NCI-H1417 treated with DMSO at 0.1 percent for 48 hours (cell line): ENCODE measurements at places on chromosomes 4 and X.

GRCh38 chrX:31658360-31658759, 586.5 kb upstream of the FTHL17 start:
- DNase-seq: peak; percentile 25

- DNase-seq: no peak
Measured at GRCh38 chr4:164591666-164592065, 162.3 kb upstream of the SMIM31 start.

GRCh38 chrX:69968950-69969349, 80.8 kb downstream of the AWAT2 start:
- DNase-seq: no peak

DNA sequence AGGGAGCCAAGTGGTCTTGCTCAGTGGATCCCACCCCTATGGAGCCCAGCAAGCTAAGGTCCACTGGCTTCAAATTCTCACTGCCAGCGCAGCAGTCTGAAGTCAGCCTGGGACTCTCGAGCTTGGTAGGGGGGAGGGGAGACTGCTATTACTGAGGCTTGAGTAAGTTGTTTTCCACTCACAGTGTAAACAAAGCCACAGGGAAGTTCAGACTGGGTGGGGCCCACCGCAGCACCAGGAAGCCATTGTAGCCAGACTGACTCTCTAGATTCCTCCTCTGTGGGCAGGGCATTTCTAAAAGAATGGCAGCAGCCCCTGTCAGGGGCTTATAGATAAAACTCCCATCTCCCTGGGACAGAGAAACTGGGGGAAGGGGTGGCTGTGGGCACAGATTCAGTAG, 721.0 kb upstream of the NDST4 start:
- no peak for DNase-seq

DNA sequence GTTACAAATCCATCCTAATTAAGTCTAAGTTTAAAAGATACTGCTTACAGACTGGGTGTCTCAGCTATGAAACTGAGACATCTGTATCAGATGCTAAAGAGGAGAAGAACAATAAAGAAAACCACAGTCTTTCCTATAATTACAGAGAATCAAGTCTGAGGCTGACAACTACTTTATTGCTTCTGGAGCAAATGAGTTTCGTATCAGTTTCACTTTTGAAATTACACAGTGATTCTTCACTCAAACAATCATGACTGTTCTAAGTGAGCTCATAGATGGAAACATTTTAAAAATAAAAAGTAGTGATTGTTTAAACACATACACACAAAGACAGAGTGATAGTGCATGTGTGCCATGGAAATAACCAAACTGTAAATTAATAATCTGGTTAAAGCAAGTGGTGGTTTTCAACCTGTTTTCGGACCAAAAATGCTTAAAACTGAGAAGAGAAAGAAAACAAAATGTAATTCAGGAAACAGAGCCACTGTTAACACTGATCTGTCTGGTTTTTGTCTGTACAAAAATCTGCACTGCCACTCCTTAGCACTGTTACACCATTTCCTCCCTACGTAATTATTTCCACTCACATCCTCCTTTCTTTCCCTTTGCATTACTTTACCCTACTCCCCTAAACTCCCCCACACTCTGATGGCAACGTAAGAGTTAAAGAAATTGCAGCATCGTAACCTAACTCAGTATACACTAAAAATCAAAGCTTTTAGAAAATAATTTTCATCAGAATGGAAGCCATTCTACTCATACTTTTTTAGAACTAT, 12.5 kb downstream of the RFC1 start:
- DNase-seq: no peak

- no peak for DNase-seq
Measured at GRCh38 chr4:77711469-77711868, 105.8 kb downstream of the CXCL13 start.

DNA sequence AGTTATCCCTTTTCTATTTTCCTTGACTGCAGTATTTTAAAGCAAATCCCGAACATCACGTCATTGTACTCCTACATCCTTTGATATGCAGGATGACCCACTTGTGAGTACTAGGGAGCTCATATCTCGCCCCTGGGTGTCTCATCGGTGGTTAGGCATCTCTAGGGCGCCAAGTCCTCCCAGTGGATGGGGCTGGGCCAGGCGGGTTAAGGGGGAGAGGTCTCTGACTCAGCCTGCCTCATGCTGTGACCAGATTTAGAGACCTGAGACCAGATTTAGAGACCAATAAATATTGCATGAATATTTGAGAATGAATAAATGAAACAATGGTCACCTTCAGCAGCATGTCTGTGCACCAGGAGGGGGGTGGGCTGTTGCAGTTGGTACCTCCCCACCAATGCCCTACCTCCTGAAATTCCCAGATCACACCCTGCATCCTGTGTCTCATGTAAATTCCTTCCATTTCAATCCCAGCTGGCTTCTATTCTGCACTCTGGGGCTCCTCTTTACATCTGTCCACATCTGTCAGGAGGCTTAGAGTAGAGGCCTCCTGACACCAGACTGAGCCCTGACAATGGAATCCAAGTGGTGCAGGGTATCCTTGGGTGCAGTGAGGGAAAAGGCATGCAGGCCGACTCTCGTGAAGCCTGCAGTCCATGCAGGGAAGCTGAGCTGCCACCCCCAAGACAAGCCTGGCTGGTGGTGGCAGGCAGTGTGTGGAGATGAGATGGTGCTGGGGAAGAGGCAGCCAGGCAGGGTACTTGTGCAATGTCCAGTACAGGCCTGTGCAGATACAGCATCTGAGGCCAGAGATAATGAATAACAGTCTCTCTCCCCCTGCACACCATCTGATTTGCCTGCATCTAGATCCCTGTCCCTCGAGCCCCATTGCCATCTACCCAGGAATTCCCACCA, 5.2 kb downstream of the APLN start:
- DNase-seq: no peak

DNA sequence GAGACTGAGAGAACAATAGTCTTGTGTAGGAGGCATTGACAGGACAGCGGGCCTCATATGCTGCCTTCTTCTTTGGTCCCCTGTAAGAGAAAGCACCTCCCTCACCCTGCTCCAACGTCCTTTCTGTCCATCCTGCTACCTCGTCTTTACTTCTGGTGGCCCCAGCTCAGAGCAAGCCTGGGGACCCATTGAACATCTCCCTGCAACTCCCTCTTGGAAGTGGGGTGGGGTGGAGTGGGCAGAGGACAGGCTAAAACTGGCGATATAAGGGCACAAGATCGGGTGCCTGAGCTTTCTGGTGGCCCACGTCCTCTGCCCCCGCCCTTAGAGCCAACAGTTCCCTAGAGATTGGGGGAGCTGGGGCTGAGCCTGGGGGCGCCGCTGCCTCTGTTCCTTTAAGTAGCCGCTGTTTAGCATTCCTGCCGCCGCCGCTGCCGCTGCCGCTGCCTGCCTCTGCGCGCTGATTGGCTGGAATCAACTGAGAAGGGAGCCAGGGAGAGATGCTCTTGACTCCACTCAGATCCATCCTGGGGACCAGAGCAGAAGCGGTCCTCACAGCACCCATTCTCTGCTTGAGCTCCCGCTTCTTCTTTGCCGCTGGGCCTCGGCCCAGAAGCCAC, at the start of gene DLG3:
DLG3 (plus strand) TSS at position 510 of the 620 bp plus-strand sequence. CDS start 367 bp downstream, outside the sequence.
- no peak for DNase-seq

DNA sequence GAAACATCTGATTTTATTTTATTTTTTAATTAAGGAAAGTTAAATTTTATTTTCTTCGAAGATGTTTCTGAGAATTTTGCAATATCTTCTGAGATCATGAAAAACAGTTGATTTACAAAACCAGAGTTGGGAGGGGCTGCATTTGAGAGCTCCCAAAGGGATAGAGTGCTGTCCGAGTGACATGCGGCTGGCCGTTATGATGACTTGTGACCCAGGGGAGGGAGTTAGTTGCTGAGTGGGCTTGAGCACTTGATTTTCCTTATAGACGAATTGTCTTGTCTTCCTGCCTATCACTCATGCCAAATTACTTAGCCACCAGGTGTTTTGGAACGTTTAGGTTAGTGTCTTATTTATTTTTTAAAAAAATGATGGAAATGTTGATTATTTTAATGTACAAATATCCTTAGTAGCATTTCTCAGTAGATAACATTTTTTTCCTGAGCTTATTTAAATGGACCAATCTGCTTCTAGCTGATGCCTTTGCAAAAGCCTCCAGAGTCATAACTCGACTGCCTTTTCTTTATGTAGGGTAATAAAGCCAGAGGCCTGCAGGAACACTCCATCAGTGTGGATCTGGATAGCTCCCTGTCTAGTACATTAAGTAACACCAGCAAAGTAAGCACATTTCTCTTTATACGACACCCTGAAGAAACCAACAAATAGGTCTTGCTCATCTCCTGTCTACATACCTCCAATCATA, 85.2 kb downstream of the PTTG2 start:
- no peak for DNase-seq

GRCh38 chr4:69833251-69833650, 26.7 kb downstream of the SULT1E1 start:
- no peak for DNase-seq

DNA sequence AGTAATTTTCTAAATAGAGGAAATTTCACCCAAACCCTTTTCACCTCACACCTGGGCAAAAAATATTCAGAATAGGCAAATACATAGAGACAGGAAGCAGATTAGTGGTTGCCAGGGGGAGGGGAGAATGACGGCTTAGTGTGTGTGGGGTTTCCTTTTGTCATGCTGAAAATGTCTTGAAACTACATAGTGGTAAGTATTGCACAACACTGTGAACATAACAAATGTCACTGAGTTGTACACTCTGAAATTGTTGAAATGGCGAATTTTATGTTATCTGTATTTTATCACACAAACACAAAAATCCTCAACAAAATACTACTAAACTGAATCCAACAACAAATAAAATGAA, 60.7 kb upstream of the PLAC1 start:
- no peak for DNase-seq

DNA sequence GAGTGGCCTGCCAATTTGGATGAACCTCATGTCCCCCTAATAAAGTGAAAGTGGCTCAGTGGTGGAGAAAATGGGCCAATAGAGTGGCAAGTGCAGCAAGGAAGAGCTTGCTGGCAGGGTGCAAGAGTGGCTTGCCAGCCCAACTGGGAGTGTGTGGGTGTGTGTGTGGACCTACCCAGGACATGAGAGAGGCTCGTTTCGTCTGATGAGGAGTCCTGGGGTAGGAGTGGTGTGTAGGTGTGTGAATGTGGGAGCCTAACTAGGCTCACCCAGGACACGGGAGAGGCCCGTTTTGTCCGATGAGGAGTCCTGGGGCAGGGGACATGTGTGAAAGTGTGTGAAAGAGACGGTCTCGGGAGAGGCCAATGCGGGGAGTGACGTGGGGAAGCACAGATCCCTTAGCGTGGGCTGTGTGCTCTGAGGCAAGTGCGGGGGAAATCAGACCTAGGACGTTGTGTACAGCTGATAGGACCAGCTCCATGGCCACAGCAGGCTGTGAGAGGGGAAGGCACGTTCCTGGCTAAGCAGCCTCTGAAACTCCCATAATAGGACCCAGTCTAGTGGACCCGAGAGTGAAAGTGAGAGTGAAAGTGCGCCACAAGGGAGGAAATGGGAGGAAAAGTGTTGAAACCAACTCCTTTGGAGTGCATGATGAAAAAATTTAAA, 5.3 kb downstream of the GAGE10 start:
- no peak for DNase-seq
